OCI-LY7 (cell line): ENCODE measurements at places on chromosomes 3 and 15. TPM values are rescaled to one million over a fixed set of nuclear protein-coding genes. Genes with fewer than 3 reads are reported as not detected.

- DNase-seq, result no peak
Observed at GRCh38 chr3:72160351-72160750, 375.4 kb upstream of the PROK2 start.

- peak; percentile 49 for DNase-seq
Observed at GRCh38 chr3:112676659-112677234, 35.8 kb upstream of the CCDC80 start.

- DNase-seq, result no peak
Observed at GRCh38 chr15:81157195-81157938, 23.3 kb downstream of the CFAP161 start.

DNA sequence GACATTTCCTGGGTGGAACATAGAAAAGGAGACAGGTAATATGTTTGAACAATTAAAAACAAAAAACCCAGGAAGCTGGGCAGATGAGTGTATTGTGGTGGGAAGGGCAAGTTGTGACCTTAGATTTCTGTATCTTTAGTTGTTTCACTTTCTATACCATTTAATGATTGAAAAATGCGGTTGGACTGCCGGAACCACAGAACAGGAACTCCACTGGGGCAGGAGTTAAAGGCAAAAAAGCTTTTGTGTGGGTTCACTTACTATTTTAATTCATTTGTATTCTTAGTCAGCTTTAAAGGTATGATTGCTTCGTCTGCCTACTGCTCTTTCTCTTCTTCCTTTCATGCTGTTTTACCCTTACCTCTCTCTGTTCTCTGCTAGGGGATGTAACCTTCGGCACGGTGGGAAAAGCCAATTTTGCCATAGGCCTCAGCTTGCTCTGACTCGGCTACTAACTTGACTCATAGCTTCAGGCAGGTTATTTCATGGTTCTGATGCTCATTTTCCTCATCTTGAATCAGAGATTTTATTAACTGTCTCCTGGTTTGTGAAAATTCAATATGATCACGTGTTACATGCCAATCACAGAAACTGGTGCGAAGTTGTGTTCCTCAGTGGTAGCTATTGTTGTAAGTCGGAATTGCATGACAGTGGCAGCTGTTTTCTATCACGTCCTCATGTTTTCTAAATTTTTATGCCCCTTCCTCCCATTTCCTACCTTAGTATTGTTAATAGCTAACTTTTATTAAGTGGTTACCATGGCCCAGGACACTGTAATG is 1.6 kb upstream of the MCTP2 start:
- no peak for DNase-seq

The ARHGAP31 gene
- 2.8 and 4.0 TPM in 2 replicates for total RNA-seq
